Keratinocyte (primary cell): ENCODE measurements at places on chromosomes 2 and 18. TPM values are rescaled to one million over a fixed set of nuclear protein-coding genes. Genes with fewer than 3 reads are reported as not detected.

Gene EGR4
- not detected in 3 replicates for polyA plus RNA-seq

Gene MRPL44
- 18.2 to 27.9 TPM (median 27.1 TPM) in 3 replicates for polyA plus RNA-seq

Gene ZC3H6
- polyA plus RNA-seq = 0.51 to 1.0 TPM (median 0.75 TPM) in 3 replicates

Gene CAPN14
- 0.57 to 2.2 TPM (median 1.1 TPM) in 3 replicates for polyA plus RNA-seq

Gene GRB14
- polyA plus RNA-seq = 1.4 to 4.2 TPM (median 2.3 TPM) in 3 replicates

Gene GPR39
- polyA plus RNA-seq = 4.7 to 9.1 TPM (median 4.9 TPM) in 3 replicates

Gene BCL11A
- polyA plus RNA-seq = 3.8 to 5.3 TPM (median 5.0 TPM) in 3 replicates

Gene ZBTB7C
- polyA plus RNA-seq = 0.15 to 0.77 TPM (median 0.58 TPM) in 3 replicates

Gene ASB18
- polyA plus RNA-seq = not detected in 3 replicates

Gene CPS1
- 21.7 to 33.0 TPM (median 25.6 TPM) in 3 replicates for polyA plus RNA-seq

Gene PRSS56
- polyA plus RNA-seq = not detected in 3 replicates

Gene TRIM43
- polyA plus RNA-seq = not detected in 3 replicates

Gene AFF3
- not detected in 3 replicates for polyA plus RNA-seq

Gene DPYSL5
- not detected in 3 replicates for polyA plus RNA-seq

Gene PTCD3
- polyA plus RNA-seq = 42.3 to 93.1 TPM (median 59.3 TPM) in 3 replicates

Gene BCL2
- polyA plus RNA-seq = 0.09 to 0.36 TPM (median 0.30 TPM) in 3 replicates

Gene VSNL1
- 18.4 to 41.1 TPM (median 32.1 TPM) in 3 replicates for polyA plus RNA-seq

Gene FAM237A
- polyA plus RNA-seq = not detected in 3 replicates

Gene RNF144A
- 1.1 to 1.4 TPM (median 1.3 TPM) in 3 replicates for polyA plus RNA-seq

Gene CAVIN2
- 5.3 to 10.2 TPM (median 9.4 TPM) in 3 replicates for polyA plus RNA-seq

Gene ARHGEF33
- 0.06 to 0.21 TPM (median 0.09 TPM) in 3 replicates for polyA plus RNA-seq

Gene XDH
- 27.7 to 55.4 TPM (median 40.6 TPM) in 3 replicates for polyA plus RNA-seq

Gene GPR45
- polyA plus RNA-seq = not detected in 3 replicates

Gene TSPYL6
- not detected in 3 replicates for polyA plus RNA-seq

Gene TACR1
- not detected in 3 replicates for polyA plus RNA-seq

Gene RAB6C
- polyA plus RNA-seq = 0.02 TPM in 1 of 3 replicates, not detected in the others

Gene PTRHD1
- 15.8 to 37.7 TPM (median 36.9 TPM) in 3 replicates for polyA plus RNA-seq

Gene GCG
- polyA plus RNA-seq = not detected in 3 replicates

Gene NT5DC4
- polyA plus RNA-seq = 0.03 to 1.00 TPM (median 0.07 TPM) in 3 replicates

Gene TNS1
- polyA plus RNA-seq = 1.7 to 2.9 TPM (median 2.5 TPM) in 3 replicates

Gene C2orf80
- not detected in 3 replicates for polyA plus RNA-seq

Gene TMEM182
- 3.4 to 3.6 TPM (median 3.5 TPM) in 3 replicates for polyA plus RNA-seq

Gene HTR2B
- polyA plus RNA-seq = not detected in 3 replicates

Gene COLEC12
- not detected in 3 replicates for polyA plus RNA-seq

Gene SRD5A2
- 0.02 to 0.28 TPM (median 0.04 TPM) in 3 replicates for polyA plus RNA-seq

Gene GREB1L
- polyA plus RNA-seq = 2.8 to 5.5 TPM (median 5.1 TPM) in 3 replicates

Gene MC5R
- not detected in 3 replicates for polyA plus RNA-seq

Gene ABHD1
- not detected in 3 replicates for polyA plus RNA-seq

Gene NPAS2
- 14.9 to 24.0 TPM (median 17.7 TPM) in 3 replicates for polyA plus RNA-seq

Gene CYTIP
- polyA plus RNA-seq = 0.06 to 0.21 TPM in 2 of 3 replicates, not detected in the other

Gene ZNF638
- 44.3 to 66.5 TPM (median 53.0 TPM) in 3 replicates for polyA plus RNA-seq

Gene UCN
- polyA plus RNA-seq = 0.08 to 0.59 TPM (median 0.10 TPM) in 3 replicates

Gene PRLH
- polyA plus RNA-seq = not detected in 3 replicates

Gene UNC50
- 45.4 to 75.2 TPM (median 52.9 TPM) in 3 replicates for polyA plus RNA-seq

Gene CCDC68
- polyA plus RNA-seq = 1.4 to 2.7 TPM (median 2.3 TPM) in 3 replicates

Gene NLRC4
- polyA plus RNA-seq = not detected in 3 replicates

Gene MTERF4
- 25.8 to 29.9 TPM (median 28.5 TPM) in 3 replicates for polyA plus RNA-seq
